ENCODE measurements at places on chromosomes 3 and 15. TPM values are rescaled to one million over a fixed set of nuclear protein-coding genes. Genes with fewer than 3 reads are reported as not detected.

SLC12A1 gene
- not detected for total RNA-seq

RAB6B gene
- total RNA-seq, result 3.7 TPM

SERPINI2 gene
- total RNA-seq, result not detected

PATL2 gene
- not detected for total RNA-seq

- DNase-seq, result no peak
Measured at GRCh38 chr3:170560717-170561382, 25.0 kb downstream of the SLC7A14 start.

DNA sequence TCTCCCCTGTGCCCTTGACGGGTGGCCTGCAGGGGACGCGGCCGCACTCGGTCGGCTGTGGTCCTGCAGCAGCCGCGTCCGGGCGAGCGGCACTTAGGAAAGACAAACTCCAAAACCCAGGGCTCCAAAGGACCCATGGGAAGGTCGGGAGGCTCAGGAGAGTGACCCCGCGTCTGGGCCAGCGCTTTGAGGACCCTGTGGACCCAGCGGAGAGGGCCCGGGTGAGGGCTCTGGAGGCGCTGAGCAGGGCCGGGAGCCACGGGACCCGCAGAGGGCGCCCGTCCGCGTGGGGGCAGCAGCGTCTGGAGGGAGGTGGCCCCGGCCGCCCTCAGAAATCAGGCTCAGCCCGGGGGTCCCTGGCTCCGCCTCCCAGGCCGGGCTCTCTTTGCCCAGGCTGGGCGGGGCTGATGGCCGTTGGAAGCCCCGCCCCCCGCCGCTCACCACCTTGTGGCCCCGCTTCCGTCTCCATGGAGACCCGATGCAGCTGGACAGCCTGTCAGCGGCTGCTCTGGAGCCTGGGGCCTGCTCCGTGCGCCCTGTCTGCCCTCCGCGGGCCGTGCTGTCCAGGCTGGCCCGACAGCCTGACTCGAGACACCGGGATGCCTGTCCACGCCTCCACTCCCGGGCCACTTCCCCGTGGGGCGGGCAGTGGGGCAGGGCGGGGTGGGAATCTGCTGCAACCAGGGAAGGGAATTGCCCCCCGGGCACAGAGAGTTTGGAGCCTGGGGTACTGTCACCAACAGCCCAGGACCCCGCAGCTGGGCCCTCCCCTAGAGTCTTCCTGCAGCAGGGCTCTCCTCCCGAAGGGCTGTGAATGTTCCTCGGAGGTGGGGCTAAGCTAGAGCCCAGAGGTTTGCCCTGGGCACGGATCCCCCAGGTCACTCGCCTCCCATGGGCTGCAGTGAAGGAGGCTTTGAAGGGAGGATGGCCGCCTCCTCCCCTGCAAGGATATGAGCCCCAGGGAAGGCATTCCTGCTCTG is 34.8 kb upstream of the RPL32 start:
- no peak for DNase-seq

GRCh38 chr3:65342084-65342683 is 654.4 kb upstream of the ADAMTS9 start:
- DNase-seq, result no peak

CDHR4 gene
- total RNA-seq, result not detected

GRCh38 chr3:46269556-46269955 is 27.3 kb downstream of the CCR3 start:
- DNase-seq, result no peak

GRCh38 chr3:98730338-98730737 is 32.8 kb upstream of the ST3GAL6 start:
- DNase-seq, result no peak

USP50 gene
- total RNA-seq, result not detected

GRCh38 chr3:196378146-196378841 is 40.1 kb upstream of the TM4SF19 start:
- DNase-seq, result no peak

- no peak for DNase-seq
Measured at GRCh38 chr15:77497942-77498361, 77.3 kb downstream of the HMG20A start.

UNC45A gene
- total RNA-seq, result 62.1 TPM

DNA sequence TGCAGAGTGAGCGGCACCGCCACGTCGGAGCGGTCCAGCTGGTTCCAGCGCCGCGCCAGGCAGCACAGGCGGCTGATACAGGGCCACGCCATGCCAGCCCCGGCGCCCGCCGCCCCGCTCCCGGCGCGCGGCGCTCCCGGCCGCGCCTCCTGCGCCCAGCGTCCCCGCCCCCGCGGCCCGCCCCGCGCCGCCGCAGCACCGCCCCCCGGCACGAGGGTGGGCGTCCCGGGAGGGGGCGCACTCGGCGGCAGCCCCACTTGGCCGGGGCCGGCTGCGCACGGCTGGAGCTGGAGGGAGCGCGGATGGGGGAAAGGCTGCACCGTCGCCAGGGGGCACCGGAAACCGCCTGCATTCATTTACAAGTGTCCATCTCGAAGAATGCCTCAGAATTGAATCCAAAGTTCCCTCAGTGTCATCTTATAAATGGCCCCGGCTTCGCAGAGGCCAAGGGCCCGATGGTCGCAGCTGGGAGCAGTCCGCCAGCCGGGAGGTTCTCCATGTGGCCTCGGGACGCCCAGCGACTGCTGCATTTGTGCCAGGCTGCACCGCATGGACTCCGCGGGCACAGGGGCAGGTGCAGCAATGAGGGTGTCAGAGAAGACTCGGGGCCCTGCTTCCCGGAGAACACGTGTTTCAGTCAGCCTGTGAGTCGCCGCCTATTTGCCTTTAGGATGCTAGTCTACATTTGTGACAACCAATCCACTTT is at the start of gene MAP6D1:
TSS of gene MAP6D1 (minus strand) at position 122 of the 706 bp plus-strand sequence. CDS start at position 92, 30 bp downstream.
- DNase-seq, result no peak

DNA sequence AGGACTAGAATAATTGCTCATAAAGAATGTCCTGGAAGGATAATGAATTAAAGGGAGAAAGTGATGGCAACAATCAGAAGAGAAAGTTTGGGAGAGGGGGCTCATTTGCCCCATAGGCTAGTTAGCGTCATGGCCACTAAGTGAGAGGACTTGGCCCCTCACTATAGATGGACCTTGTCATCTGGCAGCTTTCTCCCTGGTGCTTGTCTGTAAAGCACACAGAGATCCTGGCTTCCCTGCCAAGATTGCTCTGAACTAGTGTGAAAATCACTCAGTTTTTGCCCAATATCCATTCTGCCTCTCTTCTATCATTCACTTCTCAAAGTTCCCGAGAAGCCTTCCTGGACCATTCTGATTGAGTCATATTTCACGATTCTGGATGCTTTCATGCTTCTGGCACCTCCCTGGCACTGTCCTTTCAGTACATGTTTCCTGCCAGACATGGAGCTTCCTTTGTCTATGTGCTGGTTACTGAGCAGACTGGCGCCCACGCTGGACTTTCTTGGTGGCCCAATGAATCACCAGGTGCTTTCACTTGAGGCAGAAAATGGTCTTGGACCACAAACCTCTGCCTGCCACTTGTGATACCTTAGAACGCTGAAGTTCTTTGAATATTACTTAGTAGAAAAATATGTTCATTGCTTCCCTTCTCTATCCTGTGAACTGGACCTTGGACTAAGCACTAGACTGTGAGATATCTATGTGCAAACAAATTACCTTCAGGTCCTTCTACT is 709.6 kb upstream of the CFAP20DC start:
- peak; percentile 37 for DNase-seq

RTP4 gene
- 0.98 TPM for total RNA-seq

DNA sequence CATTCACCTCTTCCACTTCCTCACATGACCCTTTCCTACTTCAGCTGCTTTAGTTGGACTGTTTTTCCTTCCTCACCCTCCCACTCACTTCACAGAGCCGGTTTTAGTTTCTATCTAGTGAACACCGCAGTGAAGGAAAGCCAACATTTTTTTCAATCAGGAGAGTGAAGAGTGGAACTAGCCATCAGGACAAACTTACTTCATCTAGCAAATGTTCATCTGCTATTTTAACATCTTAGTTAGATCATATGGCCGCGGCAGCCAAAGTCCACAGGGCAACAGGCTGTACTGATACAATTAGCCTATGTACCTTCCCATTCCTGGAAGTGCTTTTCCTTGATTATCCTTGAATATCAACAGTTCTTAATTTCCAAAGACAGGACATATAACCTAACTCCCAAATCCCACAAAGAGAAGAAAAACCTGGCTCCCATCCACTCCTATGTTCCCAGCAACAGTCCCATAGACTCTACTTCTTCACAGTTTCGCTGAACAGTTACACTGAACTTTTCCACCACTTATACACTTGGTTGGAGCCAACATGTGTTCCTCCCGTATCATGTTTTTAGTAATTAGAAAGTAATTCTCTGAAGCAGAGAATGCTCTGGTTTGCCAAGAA is 456.2 kb upstream of the THBS1 start:
- DNase-seq, result no peak

DNA sequence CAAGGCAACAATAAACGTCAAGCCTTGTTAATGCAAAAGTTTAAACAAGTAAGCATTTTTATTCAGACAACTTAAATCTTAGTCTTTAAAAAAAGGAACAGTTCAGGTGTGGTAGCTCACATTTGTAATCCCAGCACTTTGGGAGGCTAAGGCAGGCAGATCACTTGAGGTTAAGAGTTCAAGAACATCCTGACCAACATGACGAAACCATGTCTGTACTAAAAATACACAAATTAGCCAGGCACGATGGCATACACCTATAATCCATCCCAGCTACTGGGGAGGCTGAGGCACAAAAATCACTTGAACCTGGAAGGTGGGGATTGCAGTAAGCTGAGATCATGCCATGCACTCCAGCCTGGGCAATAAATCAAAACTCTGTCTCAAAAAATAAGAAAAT is 19.9 kb downstream of the ZBTB20 start:
- DNase-seq, result no peak

DNA sequence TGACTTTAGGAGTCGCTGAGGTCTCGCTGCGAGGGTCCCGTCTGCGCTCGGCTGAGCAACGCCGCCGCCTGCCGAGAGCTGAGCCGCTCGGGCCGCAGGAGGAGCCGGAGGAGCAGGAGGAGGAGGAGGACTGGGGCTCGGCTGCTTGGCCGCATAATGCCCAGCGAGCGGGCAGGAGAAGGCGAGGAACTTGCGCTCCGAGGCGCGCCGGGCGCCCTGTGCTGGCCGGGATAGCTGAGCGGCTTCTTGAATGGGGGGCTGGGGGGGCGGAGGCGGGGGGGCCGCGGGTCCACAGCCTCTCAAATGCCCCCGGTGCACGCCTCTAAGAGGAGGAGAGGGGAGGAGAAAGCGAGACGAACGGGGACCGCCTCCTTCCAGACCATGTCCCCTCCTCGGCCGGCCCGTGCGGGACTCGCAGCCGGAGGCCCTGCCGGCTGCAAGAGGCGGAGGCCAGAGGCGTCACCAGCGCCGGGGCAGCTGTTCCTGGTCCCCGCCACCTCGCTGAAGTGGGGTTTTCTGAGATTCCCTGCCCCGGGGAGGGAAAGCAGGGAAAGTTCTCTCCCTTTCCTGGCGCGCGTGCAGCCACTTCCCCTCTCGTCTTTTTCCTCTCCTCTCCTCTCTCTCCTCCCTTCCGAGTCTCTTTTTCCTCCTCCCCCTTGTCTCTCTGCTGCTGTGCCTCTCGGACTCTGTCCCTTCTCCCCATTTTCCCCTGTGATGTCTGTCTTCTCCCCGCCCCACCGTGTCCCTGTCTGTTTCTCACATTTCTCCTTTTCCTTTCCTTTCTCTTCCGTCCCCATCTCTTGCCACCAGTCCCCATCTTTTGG is at the start of gene ADAMTS9:
TSS of gene ADAMTS9 (minus strand) at position 220 of the 824 bp plus-strand sequence. CDS start 343 bp downstream, outside the sequence.
- DNase-seq, result peak; percentile 93

DNA sequence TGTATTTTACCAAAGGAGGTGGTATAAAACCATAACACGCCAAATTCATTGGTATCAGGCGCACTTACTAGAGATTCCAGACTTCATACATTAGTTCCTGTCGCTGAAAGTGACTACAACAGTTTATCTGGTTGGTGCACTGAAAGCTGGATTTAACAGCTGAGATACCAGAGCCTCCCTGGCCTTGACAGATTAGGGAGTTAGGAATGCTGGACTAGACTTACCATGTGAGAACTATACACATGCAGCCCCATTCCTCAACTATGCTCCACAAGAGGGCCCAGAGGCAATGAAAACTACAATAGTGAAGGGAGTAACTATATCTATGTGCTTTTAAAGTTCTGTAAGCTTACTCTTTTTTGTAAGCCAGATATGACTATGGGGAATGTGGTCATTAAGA is 174.4 kb downstream of the STAG1 start:
- no peak for DNase-seq

GRCh38 chr3:143288944-143289343 is 169.4 kb downstream of the CHST2 start:
- DNase-seq, result no peak

CAPN3 gene
- 18.4 TPM for total RNA-seq
